ENCODE measurements at places on chromosomes 6 and 20.
A peak's percentile ranks its signal among the peaks of the same experiment; 100 is the strongest.

DNA sequence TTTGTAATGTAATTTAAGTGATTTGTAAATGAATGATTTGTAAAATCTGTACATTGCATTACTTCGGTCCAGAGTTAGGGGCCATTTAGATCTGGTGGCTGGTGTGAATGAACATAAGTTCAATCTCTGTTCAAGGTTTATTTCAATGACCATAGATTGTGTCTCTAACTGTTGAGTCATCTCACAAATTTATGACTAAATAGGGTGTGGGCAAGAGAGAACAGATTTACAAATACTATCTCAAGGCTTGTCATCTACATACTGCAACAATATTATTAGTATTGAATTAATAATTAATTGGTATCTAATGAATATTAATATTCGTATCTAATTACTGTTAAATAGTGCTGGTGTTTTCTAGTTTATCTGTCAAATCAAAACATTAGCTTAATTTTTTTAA is 115.3 kb upstream of the EDN1 start:
- DNase-seq = no peak

GRCh38 chr6:23180504-23181293 is 611.3 kb downstream of the HDGFL1 start:
- no peak for DNase-seq

DNA sequence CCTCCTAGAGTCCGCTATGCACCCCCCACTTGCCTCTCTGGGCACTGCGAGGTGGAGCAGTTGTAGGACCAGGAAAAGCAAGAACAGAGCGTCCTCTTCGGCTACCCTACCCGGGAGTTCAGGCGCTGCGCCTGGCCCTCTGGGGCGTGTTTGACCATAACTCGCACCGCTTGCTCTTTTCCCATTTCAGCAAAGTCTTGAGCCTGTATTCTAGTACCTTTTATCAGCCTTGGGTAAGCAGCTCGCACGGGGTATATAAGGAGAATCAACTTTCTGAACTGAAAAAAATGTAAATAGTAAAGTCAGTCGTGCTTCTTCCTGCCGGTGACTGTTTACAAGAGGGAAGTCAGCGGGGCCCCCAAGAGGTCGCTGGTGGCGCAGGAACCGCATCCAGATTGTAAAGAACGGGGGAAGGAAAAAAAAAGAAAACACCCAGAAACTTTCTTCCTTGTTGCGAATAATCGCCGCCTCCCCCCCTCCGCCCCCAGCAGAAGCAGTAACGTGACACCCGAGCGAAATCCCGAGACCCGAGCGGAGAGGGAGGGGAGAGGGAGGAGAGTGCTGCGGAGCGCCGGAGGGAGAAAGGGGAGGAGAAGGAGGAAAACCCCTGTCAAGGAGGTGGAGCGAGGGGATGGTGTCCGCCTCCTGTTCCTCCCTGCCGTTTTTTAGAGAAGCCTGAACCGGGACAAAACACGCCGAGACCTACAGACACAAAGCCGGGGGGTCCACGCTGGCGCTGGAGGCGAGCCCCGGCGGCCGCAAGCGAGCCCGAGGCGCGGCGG is at the start of gene UST:
Gene UST, plus strand, starts transcription at position 668 of the 782 bp plus-strand sequence. CDS start 401 bp downstream, outside the sequence.
- peak; percentile 88 for DNase-seq

DNA sequence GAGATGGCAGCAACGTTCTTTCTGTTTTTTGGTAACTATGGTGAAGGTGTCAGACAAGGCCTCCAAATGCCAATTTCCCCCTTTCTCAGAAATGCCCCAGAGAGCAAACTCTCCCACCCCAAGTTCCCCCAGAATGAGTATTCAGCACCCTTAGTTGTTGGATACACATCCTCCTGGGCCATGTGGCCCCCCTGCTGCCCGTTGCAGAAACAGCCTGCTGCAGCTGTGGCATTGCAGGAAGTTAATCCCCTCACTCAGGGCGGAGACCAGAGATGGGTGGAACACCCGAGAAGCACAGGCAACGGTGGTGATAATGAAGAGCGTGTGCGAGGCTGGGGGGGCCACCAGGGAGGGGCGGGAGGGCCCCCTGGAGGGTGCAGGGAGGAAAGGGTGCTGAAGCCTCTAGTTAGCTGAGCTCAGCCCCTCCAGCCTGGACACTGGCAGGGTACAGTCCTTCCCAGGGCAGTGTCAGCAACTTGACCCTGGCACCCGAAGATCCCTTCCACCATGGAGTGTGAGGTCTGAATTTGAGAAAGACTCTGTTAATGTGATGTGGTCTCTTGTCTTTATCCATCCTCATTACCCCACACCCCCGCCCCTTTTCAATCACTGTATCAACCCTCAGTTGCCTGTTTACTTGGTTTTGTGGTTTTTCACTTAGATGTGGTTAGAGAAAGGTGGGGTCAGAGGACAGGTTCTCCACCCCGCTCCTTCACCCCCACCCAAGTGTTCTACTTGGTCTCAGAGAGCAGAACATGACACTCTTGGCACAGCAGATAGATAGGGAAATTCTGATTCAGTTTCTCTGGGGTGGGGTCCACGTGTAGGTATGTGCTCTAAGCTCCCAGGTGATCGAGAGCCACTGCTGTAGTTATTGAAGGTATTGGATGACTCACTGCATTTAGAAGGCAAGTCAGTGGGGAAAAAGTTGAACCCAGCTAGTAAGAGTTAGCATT is 208.8 kb upstream of the SUPT3H start:
- peak; percentile 42 for DNase-seq

- DNase-seq = no peak
These were observed 27.8 kb upstream of the SCUBE3 start for GRCh38 chr6:35185971-35186370.
